A549 treated with AZD2906 at 1 μM for 4 hours (cell line): ENCODE measurements at places on chromosomes 6 and 20. TPM values are rescaled to one million over a fixed set of nuclear protein-coding genes. Genes with fewer than 3 reads are reported as not detected.

Gene CDSN
- 0.03 to 0.06 TPM (median 0.05 TPM) in 4 of 5 replicates, not detected in the other for total RNA-seq

Gene MATN4
- total RNA-seq, result 0.10 to 0.22 TPM (median 0.12 TPM) in 4 of 5 replicates, not detected in the other

Gene PDE10A
- total RNA-seq, result 22.6 to 25.5 TPM (median 24.0 TPM) in 5 replicates

Gene PTGIS
- total RNA-seq, result 0.01 to 0.03 TPM (median 0.02 TPM) in 4 of 5 replicates, not detected in the other

Gene FOXA2
- 13.0 to 20.1 TPM (median 17.9 TPM) in 5 replicates for total RNA-seq

Gene HLA-DQB1
- total RNA-seq, result not detected in 5 replicates

Gene FILIP1
- 0.17 to 0.48 TPM (median 0.28 TPM) in 5 replicates for total RNA-seq

Gene HCK
- total RNA-seq, result 0.05 to 0.11 TPM (median 0.06 TPM) in 5 replicates

Gene SYNDIG1
- 1.1 to 2.0 TPM (median 1.4 TPM) in 5 replicates for total RNA-seq

Gene HSPA12B
- total RNA-seq, result 0.40 to 0.77 TPM (median 0.60 TPM) in 5 replicates

Gene FAM217B
- total RNA-seq, result 5.7 to 6.5 TPM (median 6.0 TPM) in 5 replicates

Gene CLPSL1
- not detected in 5 replicates for total RNA-seq

Gene HCRTR2
- total RNA-seq, result not detected in 5 replicates

Gene BTBD3
- 15.0 to 16.9 TPM (median 15.9 TPM) in 5 replicates for total RNA-seq

Gene ZNF334
- not detected in 5 replicates for total RNA-seq

Gene BMP2
- 0.24 to 0.31 TPM (median 0.25 TPM) in 5 replicates for total RNA-seq
